ENCODE measurements at places on chromosomes 6 and 20.

DNA sequence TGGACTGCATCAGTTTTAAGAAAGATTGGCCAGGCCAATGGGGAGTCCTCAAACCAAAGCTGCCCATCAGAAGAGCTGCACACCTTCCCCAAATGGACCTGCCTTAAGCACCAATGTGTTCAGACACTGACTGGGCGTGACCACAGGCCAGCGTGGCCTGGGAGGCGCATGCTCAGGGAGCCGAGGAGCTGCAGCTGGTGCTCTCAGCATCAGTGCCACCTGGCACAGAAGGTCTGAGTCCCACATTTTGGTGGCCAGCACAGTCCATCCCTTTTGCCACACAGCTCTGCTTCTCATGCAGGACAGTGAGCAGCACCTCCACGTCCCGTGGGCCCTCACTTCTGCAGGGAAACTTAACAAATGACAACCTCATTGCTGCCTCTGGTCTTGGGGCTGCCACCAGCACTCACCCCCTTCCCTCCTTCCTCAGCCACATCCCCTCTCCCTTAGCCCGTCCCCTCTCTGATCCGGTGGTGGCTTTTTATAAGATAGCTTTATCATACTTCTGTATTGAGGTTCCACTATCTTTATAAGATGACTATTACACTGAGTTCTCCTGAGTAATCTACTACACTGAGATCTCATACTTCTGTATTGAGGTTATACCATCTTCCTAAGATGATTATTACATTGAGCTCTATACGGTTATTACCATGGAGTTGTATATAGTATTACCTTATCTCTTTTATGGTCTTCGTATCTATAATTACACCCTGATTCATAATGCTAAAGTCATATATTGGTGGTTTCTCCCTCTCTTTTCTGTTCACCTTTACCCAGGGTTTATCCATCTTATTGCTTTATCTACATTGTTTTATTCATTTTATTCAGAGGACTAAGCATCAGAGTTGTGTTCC, 109.1 kb downstream of the TOX2 start:
- DNase-seq, result no peak

DNA sequence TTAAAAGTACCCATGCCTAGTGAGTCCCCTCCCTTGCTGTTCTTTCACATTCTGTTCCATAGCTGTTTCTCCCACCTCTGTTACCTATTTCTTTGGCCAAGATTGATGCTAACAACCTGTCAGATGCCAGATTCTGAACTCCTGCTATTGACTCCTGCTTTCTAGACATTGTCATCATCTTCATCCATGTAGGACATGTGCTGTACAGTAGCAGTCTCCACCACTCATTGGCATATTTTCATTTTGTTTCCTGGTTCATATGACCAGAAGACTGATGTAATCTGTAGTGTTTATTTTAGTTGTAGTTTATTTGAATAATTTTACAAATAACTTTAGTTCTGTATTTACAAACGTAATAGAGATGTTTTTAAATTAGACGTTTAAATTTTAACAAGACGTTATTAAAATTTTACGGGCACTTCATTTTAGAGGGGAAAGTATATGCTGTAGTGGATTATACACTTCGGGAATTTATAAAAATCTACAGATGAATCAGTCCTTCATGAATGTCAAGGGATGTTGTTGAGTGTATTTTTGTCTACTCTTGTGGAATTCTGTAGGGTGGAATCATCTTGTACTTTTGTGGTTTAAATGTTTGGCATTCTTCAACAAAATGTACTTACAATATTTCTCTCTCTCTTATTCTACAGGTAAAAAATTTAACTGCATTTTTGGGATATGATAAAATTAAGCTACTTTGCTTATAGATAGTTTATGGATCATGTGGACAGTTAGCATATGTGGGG, 34.1 kb downstream of the TRMT11 start:
- DNase-seq, result no peak

- DNase-seq, result no peak
These were observed 59.1 kb downstream of the EZR start for GRCh38 chr6:158759966-158760617.

- no peak for DNase-seq
These were observed 601.2 kb upstream of the ARID1B start for GRCh38 chr6:156175971-156176421.

GRCh38 chr6:107618672-107619071, 128.8 kb downstream of the SOBP start:
- DNase-seq, result no peak

DNA sequence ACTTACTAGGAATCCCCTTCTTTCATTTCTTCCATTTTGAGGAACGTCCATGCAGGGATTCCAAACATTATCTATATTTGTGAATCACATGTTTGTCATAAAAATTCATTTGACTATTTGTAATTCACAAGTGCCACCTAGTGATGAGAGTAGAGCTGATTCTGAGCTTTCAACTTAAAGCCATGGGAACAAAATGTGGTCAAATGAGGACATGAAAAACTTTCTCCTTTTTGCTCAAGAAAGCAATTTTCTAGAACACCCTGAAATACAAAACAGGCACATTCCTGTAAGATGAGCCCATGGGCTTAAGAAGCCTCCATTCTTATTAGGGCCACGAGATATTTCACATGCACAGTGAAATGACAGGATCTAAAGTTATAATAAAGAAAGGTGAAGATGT, 12.3 kb downstream of the MAP3K7 start:
- DNase-seq, result peak; percentile 16

GRCh38 chr6:21769968-21770367, 176.4 kb downstream of the SOX4 start:
- no peak for DNase-seq

GRCh38 chr6:22081709-22082108, 215.1 kb downstream of the PRL start:
- DNase-seq, result no peak

DNA sequence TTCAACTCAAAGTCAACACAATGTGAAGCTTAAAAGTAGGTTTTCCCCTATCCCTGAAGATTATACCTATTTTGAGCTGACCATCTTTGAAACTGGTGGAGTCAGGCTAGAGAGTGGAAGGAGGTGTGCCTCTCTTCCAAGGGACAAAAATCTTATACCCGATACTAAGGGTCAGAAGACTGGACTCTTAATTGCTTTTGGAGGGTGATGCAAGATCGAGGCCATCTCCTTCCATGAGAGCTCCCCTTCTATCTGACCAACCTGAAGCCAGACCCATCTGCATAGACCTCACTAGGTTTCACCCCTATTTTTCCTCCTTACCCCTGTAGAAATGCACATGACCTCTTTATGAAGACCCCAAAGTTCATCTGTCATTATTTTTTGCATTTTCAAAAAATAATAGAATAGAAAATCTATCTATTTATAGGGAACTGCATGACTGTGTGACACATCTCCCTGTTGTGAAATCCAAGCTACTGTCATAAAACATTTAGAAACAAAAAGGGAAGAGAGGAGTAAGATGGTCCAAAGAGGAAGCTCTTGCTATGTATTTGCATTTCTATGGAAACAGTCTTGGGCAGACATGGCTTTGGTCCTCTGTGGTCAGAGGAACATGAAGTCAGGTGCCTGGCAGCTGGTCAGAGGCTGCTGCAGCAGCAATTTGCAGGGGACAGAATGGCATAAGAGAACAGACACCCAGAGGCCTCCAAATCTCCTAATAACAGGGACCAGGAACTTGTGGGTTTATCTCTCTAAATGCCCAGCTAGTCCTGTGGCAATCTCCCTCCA, 349.2 kb downstream of the MAFB start:
- DNase-seq, result no peak

GRCh38 chr6:18958146-18958545, 571.0 kb downstream of the RNF144B start:
- DNase-seq, result no peak

DNA sequence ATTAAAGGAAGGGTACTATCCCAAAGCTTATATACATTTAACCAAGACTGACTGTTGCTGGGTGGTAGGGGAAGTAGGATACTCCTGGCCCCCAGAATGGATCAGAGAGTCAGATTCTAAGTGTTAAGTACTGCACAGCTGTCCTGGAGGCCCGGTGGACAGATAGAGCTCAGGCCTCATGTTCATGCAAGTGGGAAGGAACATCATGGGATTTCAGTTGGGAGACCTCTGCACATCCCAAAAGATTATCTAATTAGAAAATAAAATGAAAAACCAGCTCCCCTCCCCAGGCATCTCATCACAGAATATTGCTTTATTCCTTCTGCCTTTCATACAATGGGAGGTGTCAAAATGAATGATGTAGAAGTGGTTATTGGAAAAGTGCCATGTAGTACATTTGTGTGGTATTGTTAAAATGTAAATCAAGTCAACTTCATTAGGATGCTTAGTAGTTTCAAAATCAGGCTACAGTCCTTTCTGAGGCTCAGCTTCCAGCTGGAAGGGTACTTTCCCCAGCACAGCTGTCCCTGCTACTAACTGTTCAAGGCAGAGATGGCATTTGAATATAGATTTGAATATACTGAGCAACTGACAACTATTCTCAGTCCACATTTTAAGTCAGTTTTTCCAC, 82.9 kb downstream of the SLC35B3 start:
- DNase-seq, result no peak

DNA sequence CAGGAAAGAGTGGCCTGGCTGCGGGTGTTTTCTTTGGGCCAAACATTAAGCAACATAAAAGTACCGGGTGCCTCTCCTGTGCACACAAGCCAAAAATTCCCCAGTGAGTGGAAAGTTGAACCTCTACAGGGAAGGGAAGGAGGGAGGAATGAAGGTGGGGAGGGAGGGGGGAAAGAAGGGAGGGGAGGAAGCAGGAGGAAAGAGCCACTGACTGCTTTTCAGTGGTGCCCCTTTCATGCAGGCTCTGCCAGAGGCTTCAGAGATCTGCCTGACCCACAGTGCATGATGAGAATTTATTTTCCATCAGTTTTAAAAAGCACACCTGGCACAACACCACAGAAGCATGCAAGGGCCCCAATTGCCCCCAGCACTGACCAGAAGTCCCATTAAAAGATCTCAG, 27.5 kb upstream of the AVP start:
- DNase-seq, result no peak

All from retinal pigment epithelial cell (primary cell).